Fibroblast of skin of right biceps (primary cell): ENCODE measurements at places on chromosomes 4 and X.

DNA sequence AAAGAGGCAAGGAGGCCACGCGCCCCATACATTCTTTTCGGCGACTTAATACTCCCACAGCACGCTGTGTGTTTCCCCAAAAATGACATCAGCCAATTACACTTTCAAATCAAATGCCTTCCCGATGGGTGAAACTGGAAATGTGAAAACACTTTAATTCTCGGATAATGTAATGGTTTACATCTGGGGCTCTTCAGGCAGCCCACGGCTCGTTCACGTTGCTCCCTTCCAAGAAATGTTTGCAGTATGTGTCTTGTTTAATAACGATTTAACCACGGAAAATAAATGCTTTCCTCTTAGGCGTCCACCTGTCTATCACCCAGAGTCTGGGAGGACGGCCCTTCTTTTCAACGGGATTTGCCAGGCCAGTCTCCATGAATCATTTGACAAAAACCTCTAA is 272.5 kb downstream of the SHOX start:
- DNase-seq = peak; percentile 42

- no peak for DNase-seq
These were observed 43.7 kb downstream of the RPS3A start for GRCh38 chr4:151143162-151143561.

DNA sequence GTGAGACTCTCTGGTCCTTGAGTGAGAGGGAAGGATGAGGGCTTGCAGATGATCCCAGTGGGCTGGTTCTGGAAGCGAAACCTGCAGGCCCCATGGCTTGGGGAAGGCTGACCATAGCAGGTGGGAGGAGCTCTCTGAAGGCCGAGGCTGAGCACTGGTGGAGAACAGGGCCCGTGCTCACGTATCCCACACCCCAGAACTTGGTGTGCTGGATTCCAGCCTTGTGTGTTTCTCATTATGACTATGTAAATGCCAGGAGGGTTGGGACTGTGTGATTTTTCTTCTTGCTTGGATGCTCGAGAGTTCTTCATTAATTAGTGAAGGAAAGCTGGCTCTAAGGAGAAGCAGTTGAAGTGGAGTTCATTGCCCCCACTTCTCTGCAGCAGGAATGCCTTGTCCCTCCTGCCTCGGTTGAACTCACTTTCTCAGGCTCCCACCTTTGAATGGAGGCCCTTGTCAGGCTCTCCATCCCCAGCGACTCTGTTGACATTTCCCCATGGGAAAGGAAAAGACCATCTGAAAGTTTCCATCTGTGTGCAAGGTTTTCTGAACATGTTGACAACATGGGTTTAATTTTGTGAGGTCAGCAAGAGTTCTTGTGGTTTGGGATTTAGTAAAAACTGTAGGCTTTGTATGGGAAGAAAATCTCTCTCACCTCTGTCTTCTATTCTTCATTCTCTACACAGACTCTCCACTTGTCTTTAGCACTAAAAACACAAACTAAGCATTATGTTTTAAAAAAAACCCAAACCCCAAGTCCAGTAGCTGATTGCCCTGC is 57.7 kb downstream of the TBL1X start:
- DNase-seq = peak; percentile 17

DNA sequence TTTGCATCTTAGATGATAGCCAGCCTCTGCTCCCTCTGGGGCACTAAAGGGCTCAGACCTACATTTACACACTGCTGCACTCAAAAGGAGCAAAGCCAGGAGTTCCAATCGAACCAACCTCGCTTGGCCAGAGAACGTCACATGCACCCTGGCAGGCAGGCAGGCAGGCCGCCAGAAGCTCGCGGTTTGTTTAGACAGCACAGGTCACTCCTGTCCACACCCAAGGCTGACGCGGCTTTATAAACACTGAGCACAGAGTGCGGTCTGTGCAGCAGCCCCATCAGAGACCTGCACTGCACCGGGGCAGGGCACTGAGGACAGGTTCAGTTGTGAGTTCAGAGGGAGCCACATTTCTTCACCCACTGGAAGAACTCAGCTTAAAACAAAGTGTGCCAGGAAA is 143.9 kb downstream of the BCOR start:
- peak; percentile 45 for DNase-seq

DNA sequence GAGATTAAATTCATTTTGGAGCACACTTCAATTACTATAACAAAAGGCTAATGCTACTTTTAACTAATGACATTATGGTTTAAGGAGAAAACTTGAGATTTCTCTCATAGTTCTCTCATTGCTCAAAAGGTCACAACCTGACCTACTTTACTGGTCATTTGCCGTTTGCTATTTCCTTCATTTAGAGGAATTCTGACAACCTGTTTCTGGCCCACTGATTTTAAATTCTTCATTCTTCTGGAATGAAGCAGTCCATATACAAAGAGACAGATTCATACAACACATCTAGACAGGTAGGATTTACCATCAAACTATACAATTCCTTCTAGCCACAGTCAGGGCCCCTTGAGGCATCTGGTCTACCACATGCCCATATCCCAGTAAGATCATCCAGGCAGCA is 14.2 kb downstream of the RNF150 start:
- no peak for DNase-seq

GRCh38 chrX:5051831-5052491 is 1176.7 kb downstream of the NLGN4X start:
- peak; percentile 85 for DNase-seq

GRCh38 chrX:50049228-50049627 is 126.8 kb downstream of the CLCN5 start:
- DNase-seq = no peak

DNA sequence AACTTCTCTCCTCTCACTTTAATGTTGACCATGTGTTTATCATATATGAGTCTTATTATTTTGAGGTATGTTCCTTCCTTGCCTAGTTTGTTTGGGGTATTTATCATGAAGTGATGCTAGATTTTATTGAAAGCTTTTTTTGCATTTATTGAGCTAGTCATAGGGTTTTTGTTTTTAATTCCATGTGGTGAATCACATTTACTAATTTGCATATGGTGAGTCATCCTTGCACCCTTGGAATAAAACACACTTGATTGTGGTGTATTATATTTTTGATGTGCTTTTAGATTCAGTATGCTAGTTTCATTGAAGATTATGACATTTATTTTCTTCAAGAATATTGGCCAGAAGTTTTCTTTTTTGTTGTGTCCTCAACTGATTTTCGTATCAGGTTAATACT is 464.6 kb downstream of the PCDH18 start:
- DNase-seq = peak; percentile 16
